ENCODE measurements at places on chromosomes 4 and X.

DNA sequence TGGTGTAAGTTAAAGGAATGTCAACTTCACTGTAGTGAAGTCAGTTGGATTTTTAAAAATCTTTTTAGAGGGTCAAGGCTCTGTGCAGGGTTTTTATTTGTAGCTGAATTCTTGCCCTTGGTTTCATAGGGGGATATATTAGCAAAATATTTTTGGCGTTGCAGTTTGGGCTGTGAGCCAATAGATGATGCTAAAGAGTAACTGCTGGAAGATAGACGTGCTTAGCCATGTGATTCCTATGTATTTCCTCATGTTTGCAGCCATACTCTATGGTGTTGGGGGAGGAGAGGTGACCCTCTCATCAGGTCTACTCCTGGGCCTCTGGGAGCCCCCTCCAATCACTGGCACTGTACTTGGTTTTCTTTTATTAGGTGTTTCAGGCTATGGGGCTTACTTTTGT lies 246.7 kb upstream of the ARHGAP24 start:
- no peak for DNase-seq

- no peak for DNase-seq
These were observed at the start of gene ARHGEF38 for GRCh38 chr4:105551965-105552746. TSS of gene ARHGEF38 (plus strand) at chr4:105552620. CDS start at chr4:105552766, 146 bp downstream.

DNA sequence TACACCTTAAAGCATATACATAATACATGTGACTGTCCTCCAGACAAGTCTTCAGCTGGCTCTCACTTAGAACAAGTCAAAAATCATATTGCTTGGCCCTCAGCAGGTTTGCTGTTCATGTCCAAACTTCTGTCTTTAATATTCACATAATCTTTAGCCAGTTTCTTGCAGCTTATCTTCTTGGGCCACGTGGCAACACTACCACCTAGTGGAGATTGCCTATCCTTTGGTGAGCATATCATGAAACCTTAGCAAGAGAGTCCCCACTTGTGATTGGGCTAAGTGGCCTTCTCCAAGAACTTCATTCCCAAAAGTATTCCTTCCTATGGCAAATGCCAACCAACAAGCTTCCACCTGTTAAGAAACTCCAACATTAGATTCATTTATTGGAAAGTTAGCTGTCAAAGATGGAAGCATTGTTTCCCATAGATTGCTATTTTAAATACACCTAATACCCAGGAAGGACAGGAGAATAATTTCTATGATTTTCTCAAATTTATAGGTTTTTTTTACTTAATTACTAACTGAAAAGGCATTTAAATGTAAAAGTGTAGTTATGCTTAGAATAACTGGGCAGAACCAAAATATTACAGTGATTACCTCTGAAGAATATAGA lies 231.9 kb upstream of the INTU start:
- DNase-seq: no peak

GRCh38 chrX:42398967-42399631 lies 378.9 kb downstream of the PPP1R2C start:
- DNase-seq: no peak

GRCh38 chr4:86156531-86156930 lies 203.3 kb downstream of the MAPK10 start:
- DNase-seq: no peak

DNA sequence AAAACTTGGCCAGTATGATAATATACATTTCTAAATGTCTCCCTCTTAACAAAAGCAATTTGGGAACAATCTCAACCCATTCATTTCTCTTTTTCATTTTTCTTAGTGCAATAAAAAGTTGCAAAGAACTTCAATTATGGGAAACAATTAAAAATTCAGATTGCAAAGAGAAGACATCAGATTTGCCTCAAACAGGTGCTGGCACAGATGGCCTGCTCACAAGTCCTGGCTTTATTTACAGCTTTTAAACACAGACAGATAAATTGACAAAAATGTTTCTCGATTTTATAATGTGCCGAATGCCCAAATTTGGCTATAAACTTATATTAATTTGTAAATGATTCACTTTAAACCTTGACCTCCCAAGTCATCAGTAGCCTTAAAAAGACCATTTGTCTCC lies 28.7 kb downstream of the SLC4A4 start:
- DNase-seq: no peak

GRCh38 chr4:135368831-135369230 lies 1167.2 kb upstream of the PABPC4L start:
- DNase-seq: no peak

GRCh38 chr4:9894644-9895332 lies 113.4 kb downstream of the DRD5 start:
- DNase-seq: no peak

DNA sequence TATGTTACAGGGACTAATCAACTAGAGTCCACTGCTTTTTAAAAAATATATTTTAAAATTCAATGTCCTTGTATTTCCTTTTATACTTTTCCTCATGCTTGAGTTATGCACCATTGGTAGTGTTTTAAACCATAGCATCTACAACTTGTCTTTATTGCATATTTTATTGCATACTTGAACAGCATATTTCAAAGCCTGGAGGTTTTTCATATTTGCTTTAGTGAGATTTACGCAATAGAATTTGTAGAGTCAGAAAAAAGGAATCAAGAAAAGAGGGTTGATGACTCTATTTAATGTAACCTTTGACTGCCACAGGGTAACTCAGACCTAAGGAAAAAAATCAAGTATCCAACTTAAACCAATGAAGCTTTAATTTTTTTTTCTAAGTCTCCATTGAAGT lies 1165.7 kb upstream of the IGFBP7 start:
- DNase-seq: no peak

GRCh38 chrX:68669871-68670270 lies 22.4 kb downstream of the STARD8 start:
- DNase-seq: no peak

DNA sequence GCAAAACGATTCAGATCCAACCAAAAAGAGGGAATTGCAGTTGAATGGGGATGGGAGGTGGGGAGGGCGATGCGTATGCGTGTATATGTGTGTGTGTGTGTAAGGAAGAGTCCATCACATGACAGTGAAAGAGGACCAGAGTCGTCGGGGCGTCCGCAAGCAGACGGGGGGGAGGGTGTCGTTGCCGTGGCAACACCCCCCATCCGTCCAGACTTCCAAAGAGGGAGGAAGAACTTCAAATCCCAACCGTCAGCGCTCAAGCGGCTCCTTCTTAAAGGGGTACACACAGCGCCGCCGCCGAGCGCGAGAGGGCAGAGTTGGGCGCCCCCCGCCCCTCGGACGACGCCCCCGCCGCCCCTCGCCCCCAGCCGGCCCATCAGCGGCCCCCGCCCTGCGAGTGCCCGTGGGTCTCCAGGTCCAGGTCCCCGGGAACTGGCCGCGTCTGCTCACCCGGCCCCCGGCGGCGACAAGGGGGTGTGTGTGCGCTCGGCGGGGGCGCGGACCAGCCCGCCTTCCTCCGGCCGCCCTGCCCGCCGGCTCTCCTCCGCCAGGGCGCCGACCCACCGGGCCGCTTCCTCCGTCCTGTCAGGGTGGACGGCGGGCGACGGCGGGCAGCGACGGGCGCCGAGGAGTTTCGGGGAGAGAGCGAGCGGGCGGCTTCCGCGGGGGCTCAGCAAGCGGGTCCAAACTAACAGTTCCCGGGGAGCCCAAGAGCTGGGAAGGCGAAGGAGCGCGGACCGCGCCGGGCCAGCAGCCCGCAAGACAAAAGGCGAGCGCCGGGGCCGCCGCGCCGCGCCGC lies 685 bp downstream of the LCORL start:
- no peak for DNase-seq

DNA sequence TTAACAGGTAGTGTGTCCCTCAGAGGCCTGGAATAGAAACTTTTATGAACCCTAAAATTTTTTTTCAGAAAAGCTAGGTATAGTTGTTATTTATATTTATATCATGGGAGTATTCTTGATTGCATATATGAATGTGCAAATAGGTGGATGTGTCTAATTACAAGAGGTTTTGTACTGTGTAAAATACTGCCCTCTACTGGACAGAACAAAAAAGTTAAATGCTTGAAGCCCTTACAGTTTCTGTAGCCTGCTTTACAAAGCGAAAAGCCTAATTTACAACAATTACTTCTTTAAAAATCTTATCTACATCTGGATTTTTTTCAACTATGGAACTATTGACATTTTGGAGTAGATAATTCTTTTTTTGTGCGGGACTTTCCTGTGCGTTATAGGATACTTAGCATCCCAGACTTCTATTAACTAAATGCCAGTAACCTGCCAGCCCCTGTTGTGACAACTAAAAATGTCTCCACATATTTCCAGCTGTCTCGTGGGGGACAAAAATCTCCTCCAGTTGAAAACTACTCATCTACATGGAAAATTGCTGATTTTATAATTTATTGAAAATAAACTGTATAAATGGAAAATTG lies 35.1 kb downstream of the ENPEP start:
- no peak for DNase-seq

- DNase-seq: no peak
These were observed 333.5 kb downstream of the BMPR1B start for GRCh38 chr4:95091272-95091671.

- no peak for DNase-seq
These were observed 232.4 kb downstream of the MAML3 start for GRCh38 chr4:139921429-139922184.

DNA sequence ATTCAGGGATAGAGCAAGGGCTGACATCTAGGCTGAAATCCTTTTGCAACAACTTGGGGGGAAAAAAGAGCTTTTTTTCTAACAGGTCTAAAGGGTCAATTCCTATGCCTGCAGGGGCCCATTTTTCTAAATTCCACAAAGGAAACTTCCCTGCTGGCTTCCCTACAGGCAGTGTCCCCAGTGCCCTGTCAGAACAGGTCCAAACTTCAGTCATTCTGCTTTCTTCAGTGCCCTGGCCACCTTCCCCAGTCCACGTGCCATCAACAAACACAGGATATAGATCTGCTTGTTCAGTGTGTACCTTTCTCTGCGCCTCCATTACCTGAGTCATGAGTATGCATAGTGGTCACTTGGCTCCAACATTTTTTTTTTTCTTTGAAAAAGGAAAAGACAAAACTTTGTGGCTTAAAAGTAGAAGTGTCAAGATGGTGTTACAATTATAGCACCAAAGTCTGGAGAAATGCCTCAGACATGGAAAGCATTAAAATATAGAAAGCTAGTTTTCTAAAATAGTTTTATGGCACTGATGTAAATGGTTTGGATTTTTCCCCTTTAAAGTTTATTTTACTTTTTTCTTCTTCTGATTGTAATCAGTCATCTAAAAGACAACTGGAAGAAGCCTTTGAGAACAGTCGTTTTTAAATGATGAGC lies 84.0 kb upstream of the JADE1 start:
- DNase-seq: no peak

GRCh38 chr4:157035471-157035870 lies 40.5 kb upstream of the GLRB start:
- no peak for DNase-seq

DNA sequence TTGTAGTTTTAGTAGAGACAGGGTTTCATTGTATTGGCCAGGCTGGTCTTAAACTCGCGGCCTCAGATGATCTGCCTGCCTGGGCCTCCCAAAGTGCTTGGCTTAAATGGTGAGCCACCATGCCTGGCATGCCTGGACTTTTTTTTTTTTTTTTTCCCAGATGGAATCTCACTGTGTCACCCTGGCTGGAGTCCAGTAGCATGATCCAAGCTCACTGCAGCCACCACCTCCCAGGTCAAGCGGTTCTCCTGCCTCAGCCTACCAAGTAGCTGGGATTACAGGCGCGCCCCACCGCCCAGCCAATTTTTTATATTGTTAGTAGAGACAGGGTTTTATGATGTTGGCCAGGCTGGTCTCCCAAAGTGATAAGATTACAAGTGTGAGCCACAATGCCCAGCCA lies 8.4 kb downstream of the UBE2K start:
- no peak for DNase-seq

GRCh38 chr4:188573104-188573503 lies 433.9 kb downstream of the TRIML1 start:
- DNase-seq: no peak

- no peak for DNase-seq
These were observed 7.3 kb upstream of the GALNT7 start for GRCh38 chr4:173161311-173161710.

DNA sequence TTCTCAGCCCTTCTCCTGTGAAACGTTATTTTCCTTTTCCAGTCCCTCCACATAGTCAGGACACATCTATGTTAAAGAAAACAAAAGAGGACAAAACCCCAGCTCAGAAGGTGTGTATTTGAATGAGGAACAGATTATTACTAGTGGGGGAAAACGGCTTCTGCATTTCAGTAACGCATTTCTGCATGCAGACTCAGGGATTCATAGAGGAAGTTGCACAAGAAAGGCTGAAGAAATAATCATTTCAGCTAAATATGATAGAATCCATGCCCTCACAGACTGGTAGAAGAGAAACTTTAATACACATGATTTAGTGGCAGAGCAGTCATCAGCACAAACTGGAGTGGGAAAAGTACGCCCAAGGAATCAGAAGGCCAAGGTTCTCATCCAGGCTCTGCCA lies 270.8 kb upstream of the FGF13 start:
- no peak for DNase-seq

GRCh38 chrX:13380211-13380610 lies 60.4 kb upstream of the ATXN3L start:
- no peak for DNase-seq

GRCh38 chrX:102712216-102712966 lies at the start of gene GPRASP2:
TSS of gene GPRASP2 (plus strand) at chrX:102712448. CDS start at chrX:102714870, 2,422 bp downstream.
- DNase-seq: no peak

DNA sequence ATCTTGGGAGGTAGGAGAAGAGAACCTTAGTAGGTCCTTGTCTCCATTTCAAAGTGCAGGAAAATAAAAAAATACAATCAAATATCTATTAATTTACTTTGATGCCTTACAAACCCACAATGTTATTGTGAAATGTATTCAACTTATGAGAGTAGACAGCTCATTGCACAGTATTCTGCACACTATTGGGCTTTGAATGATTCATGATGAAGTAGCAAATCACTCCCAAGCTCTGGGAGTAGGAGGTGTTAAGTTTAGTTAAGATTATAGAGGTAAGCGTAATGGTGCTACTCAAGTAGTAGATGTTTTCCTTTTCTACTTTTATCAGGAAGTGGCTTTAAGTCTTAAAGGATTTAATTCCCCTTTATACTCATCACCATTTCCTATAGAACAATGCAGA lies 32.8 kb upstream of the TMPRSS11A start:
- DNase-seq: no peak

DNA sequence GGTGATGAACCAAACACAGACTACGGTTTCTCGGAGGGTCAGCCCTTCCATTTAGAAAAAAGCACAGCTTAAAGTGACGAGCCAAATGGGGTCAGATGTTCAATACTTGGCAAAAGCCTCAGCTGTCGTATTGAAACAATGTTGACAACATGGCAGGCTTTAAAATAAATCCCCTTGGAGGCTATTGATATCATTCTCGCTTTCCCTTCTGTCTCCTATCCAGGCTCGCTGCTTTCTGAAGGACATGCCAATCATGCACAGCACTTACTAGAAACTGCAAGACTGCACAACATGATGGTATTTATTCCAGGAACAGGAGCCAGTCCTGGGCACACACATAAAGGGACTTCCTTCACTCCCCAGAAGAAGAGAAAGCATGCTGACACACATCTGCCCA lies 137.9 kb downstream of the SLC7A11 start:
- DNase-seq: no peak
